ENCODE measurements at places on chromosomes 16 and 17.

DNA sequence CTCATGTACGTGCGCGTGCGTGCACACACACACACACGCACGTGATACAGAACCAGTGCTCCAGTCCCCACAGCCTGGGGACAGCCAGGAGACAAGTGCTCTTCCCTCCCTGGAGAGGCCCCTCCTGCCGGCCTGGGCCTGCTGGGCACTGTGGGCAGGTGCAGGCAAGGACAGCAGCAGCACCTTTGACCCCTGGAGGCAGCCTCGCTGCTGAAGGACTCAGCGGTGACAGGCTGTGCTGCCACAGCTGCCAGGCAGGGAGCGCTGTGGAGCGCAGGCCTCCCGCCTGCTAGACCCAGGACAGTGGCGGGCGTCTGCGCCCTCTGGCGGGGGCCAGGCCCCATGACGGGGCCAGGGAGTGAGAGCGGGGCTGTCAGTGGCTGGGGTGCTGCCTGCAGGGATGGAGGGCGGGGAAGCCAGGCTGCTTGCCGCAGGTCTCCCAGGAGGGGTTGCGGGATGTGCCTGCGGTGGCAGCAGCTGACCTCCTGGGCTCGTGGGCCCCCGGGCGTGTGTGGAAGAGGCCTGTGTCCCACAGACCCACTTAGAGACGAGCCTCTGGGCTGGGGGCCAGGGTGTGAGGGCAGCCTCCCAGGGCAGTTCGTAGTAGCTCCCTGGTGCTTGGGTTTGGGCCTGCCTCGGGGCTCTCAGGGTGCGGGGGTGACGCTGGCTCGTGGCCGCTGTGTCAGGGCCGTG lies 63.5 kb upstream of the PVALEF start:
- peak; percentile 82 for DNase-seq

- DNase-seq = no peak
Observed at GRCh38 chr16:11576427-11577289, 10.1 kb downstream of the LITAF start.

DNA sequence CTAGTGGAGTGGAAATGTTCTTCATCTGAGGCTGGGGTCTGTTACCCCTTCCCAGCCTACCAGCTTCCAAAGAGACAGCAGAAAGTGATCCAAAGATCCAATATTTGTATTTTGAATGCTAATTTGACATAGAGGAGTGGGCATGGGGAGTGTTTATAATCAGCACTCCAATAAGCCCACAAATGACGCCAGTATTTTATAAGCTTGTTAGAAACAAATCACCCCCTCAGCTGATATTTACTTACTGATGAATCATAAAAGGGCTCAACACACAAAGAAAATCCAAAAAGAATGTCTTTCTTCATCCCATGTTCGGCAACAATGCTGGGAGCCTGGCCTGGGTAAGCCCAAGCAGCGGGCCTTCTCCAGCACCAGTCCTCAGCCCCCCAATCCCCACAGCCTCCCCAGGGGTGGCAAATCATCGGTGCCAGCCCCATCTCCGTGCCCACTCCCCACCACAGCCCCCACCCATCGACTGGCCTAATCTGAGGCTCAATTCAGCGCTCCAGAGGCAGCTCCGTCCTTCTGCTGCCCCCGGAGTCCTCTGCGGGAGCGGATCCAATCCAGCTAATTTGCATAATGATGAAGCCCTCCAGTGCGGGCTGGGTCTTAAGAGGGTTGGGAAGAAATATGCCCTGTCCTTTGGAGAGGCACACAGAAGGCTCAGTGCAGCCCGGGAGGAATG lies 169.5 kb downstream of the C16orf78 start:
- DNase-seq = no peak

- peak; percentile 50 for DNase-seq
Observed at GRCh38 chr16:77496934-77497333, 62.1 kb upstream of the ADAMTS18 start.

GRCh38 chr16:66926171-66926947 lies 1.0 kb upstream of the RRAD start:
- peak; percentile 38 for DNase-seq

Measured in RCC 7860 (cell line).